ENCODE measurements at places on chromosomes 16 and 17. TPM values are rescaled to one million over a fixed set of nuclear protein-coding genes. Genes with fewer than 3 reads are reported as not detected.

The FBXL16 gene
- 0.29 TPM for polyA plus RNA-seq

The KRT27 gene
- not detected for polyA plus RNA-seq

The SNTB2 gene
- polyA plus RNA-seq = 6.0 TPM

The KRT40 gene
- polyA plus RNA-seq = not detected

The STX8 gene
- polyA plus RNA-seq = 84.3 TPM

Data from GM23248 (cell line).